ENCODE measurements at places on chromosomes 4 and X. TPM values are rescaled to one million over a fixed set of nuclear protein-coding genes. Genes with fewer than 3 reads are reported as not detected.

The RBM41 gene
- 17.0 TPM for total RNA-seq

The UGT8 gene
- not detected for total RNA-seq

The ITGB1BP2 gene
- total RNA-seq: 5.6 TPM

The FAM47A gene
- not detected for total RNA-seq

The ATOH1 gene
- total RNA-seq: not detected

The STARD8 gene
- 2.8 TPM for total RNA-seq

The RAB39B gene
- 8.7 TPM for total RNA-seq

The PITX2 gene
- not detected for total RNA-seq

The NR3C2 gene
- total RNA-seq: 0.23 TPM

The GPR143 gene
- total RNA-seq: not detected

The RHOXF2 gene
- not detected for total RNA-seq

The PNMA6F gene
- not detected for total RNA-seq

The DCX gene
- not detected for total RNA-seq

The RAB28 gene
- total RNA-seq: 16.7 TPM

The MAGEB17 gene
- not detected for total RNA-seq

The TGIF2LX gene
- total RNA-seq: not detected

The RBMXL3 gene
- not detected for total RNA-seq

The MTM1 gene
- 40.6 TPM for total RNA-seq

The MAGED4B gene
- total RNA-seq: 0.45 TPM

The ATP8A1 gene
- total RNA-seq: 22.1 TPM

The GUCY1B1 gene
- 0.20 TPM for total RNA-seq

The TMEM154 gene
- 29.7 TPM for total RNA-seq

The CT45A1 gene
- not detected for total RNA-seq

All from T-helper 2 cell treated with Interferon-gamma antibody and Interleukin-4, amounts not matched to agents 100 ng/mL and 5 ng/mL, for 36 hours (primary cell).